Endothelial cell of umbilical vein (primary cell): ENCODE measurements at places on chromosomes 11 and 22. TPM values are rescaled to one million over a fixed set of nuclear protein-coding genes. Genes with fewer than 3 reads are reported as not detected.

Gene CARD18
- polyA plus RNA-seq, result not detected in 2 replicates

Gene APOL5
- not detected in 2 replicates for polyA plus RNA-seq

DNA sequence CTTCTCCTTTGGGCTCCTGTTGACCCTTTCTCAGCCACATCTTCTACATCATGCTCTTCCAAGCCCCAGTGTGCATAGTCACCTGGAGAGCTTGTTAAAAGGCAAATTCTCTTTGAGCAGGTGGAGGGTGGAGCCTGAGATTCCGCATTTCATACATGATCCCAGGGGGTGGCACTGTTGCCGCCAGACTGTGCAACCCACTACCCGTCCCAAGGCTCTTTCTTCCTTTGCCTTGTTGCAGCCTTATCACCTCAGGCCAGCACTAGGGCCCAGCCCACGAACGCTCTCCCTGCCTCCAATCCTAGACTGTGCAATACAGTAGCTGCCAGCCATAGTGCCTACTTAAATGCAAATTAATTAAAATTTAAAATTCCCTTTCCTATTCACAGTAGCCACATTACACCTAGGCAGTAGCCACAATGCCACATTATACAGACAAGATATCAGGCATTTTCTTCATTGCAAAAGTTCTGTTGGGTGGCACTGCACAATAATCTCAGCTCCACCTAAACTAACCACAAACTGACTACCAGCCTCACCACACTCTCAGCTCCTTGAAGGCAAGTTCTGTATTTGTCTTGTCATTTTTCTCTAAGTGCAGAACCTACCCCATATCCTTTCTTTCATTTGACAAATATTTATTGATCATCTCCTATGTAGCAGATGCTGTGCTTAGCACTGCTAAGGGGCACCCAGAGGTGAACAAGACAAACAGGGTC is 4.6 kb upstream of the KCNJ5 start:
- no peak overlapping the region for H3K27ac ChIP-seq
- H3K36me3 ChIP-seq, result no peaks in the 10 kb centered on the region
- H3K4me3 ChIP-seq, result no peak overlapping the region
- H3K27me3 ChIP-seq, result peaks cover 62% of the 10 kb centered on the region
- no peak for DNase-seq

- H3K27ac ChIP-seq, result no peak overlapping the region
- H3K4me3 ChIP-seq, result no peak overlapping the region
- H3K4me1 ChIP-seq, result no peaks in the 10 kb centered on the region
- H3K36me3 ChIP-seq, result no peaks in the 10 kb centered on the region
- H3K27me3 ChIP-seq, result no peaks in the 10 kb centered on the region
- DNase-seq, result no peak
These were observed 23.6 kb downstream of the PAMR1 start for GRCh38 chr11:35501776-35502175.

- H3K27me3 ChIP-seq, result no peaks in the 10 kb centered on the region
- H3K36me3 ChIP-seq, result no peaks in the 10 kb centered on the region
- no peak overlapping the region for H3K27ac ChIP-seq
- peaks cover 8% of the 10 kb centered on the region for H3K4me1 ChIP-seq
These were observed 92.1 kb upstream of the MTMR2 start for GRCh38 chr11:96015906-96016565.

Gene CARD10
- polyA plus RNA-seq, result 36.1 and 42.0 TPM in 2 replicates

- H3K4me1 ChIP-seq, result peaks cover 7% of the 10 kb centered on the region
- H3K36me3 ChIP-seq, result no peaks in the 10 kb centered on the region
- H3K27ac ChIP-seq, result no peak overlapping the region
- DNase-seq, result peak; percentile 24
These were observed 105.6 kb downstream of the ATXN10 start for GRCh38 chr22:45777046-45777851.

- no peak for DNase-seq
- H3K27me3 ChIP-seq, result no peaks in the 10 kb centered on the region
- H3K4me3 ChIP-seq, result no peak overlapping the region
- H3K4me1 ChIP-seq, result peaks cover 9% of the 10 kb centered on the region
These were observed 20.3 kb downstream of the MMP20 start for GRCh38 chr11:102604875-102605274.

DNA sequence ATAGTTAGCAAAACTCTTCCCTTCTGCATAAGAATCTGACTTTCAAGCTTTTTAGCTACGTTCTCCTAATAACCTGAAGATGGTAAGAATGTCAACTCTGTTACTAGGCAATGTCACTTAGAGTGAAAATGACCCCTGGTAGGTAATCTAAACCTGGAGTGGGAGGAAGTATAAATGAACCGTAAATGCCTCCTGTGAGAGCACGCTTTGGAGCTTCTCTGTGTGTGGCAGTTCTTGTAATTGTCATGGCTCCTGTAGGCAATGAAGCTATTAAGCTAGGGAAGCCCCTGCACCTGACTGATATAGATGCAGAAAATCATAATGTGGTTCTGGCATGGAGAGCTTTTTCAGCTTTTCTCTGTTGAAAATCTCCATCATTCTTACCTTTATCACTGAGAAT is 29.4 kb downstream of the CALCA start:
- H3K36me3 ChIP-seq, result no peaks in the 10 kb centered on the region
- peaks cover 2% of the 10 kb centered on the region for H3K27me3 ChIP-seq
- H3K4me3 ChIP-seq, result no peak overlapping the region

Gene ARHGAP42
- 1.8 TPM in 2 replicates for polyA plus RNA-seq

- DNase-seq, result no peak
- H3K4me1 ChIP-seq, result peaks cover 43% of the 10 kb centered on the region
- no peak overlapping the region for H3K4me3 ChIP-seq
- H3K27me3 ChIP-seq, result no peaks in the 10 kb centered on the region
These were observed 226.2 kb downstream of the TMEM135 start for GRCh38 chr11:87263979-87264378.

GRCh38 chr22:39215426-39216142 is 29.2 kb downstream of the PDGFB start:
- no peaks in the 10 kb centered on the region for H3K36me3 ChIP-seq
- H3K27me3 ChIP-seq, result no peaks in the 10 kb centered on the region
- H3K4me1 ChIP-seq, result peaks cover 16% of the 10 kb centered on the region
- no peak overlapping the region for H3K27ac ChIP-seq
- H3K4me3 ChIP-seq, result no peak overlapping the region

DNA sequence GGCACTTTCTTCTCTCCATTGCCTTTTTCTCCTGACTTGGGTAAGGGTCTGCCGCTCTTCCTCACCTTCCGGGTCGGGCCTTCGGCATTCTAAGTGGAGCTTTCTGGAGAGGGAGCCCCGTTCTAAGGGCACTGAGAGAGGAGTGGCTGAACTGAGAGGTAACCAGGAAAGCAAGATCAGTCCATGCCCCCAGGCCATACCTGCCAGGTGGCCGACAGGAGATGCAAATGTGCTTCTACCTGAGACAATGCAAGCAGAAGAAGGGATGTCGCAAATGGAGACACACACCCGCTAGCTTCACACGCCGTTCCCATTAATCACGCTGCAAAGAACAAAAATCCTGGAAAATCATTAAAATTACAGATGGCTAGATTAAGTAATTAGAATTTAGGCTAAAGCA is 156.4 kb upstream of the TBCEL start:
- no peak overlapping the region for H3K27ac ChIP-seq
- H3K4me1 ChIP-seq, result no peaks in the 10 kb centered on the region

Gene NPTXR
- polyA plus RNA-seq, result 0.37 and 0.43 TPM in 2 replicates

- H3K27ac ChIP-seq, result no peak overlapping the region
- peak overlapping the region; percentile 89 for H3K4me3 ChIP-seq
- H3K27me3 ChIP-seq, result no peaks in the 10 kb centered on the region
- peaks cover 19% of the 10 kb centered on the region for H3K4me1 ChIP-seq
- peaks cover 25% of the 10 kb centered on the region for H3K36me3 ChIP-seq
- no peak for DNase-seq
These were observed 1.3 kb downstream of the PPP1CA start for GRCh38 chr11:67400251-67400941.

DNA sequence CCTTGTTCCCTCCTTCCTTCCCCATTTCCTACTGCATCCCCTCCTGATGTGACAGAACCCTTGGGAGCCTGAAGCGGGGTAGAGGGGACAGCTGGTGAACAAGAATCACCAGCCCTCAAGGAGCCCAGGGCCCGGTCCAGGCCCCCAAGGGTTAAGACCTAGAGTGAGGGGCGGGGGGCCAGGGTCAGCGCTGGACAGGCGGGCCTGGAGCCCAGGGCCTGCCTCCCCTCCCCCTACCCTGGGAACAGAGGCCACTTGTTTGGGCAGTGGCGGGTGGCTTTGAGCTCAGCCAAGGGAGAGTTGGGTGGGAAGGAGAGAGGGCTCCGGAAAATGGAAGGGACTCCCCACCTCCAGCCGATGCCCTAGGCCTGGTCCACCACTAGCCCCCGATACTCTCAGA is 2.1 kb downstream of the ARAP1 start:
- no peak overlapping the region for H3K27ac ChIP-seq
- H3K4me1 ChIP-seq, result peaks cover 12% of the 10 kb centered on the region
- DNase-seq, result no peak
- no peak overlapping the region for H3K4me3 ChIP-seq
- no peaks in the 10 kb centered on the region for H3K27me3 ChIP-seq

Gene FAM227A
- 0.49 and 0.58 TPM in 2 replicates for polyA plus RNA-seq

Gene PDE3B
- 0.22 and 0.26 TPM in 2 replicates for polyA plus RNA-seq

DNA sequence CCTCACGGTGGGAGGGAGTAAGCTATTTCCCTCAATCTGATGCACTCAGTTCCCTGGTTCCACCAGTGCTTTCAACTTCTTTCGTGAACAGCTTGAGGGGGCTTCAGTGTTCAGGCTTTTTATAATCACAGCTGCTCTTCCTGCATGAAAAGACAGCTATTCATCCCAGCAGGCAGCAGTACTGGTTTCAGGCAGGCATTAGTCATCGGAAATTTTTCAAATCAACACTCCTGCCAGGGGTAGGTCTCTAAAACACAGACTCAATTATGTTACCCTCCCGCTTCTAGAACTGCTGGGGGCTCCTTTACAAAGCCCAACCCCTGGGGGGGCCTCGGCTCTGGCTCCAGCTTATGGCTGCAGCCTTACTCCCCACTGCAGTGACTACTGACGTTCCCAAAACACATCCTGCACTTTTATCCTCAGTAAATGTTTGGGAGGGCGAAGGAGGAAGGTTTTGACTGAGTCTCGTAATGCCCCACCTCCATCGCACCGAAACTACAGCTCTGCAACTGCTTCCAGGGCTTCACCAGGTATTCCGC is 5.8 kb downstream of the POLDIP3 start:
- DNase-seq, result peak; percentile 53
- no peaks in the 10 kb centered on the region for H3K27me3 ChIP-seq
- no peak overlapping the region for H3K4me3 ChIP-seq
- H3K4me1 ChIP-seq, result peaks cover 30% of the 10 kb centered on the region
- no peaks in the 10 kb centered on the region for H3K36me3 ChIP-seq
- peak overlapping the region; percentile 11 for H3K27ac ChIP-seq

DNA sequence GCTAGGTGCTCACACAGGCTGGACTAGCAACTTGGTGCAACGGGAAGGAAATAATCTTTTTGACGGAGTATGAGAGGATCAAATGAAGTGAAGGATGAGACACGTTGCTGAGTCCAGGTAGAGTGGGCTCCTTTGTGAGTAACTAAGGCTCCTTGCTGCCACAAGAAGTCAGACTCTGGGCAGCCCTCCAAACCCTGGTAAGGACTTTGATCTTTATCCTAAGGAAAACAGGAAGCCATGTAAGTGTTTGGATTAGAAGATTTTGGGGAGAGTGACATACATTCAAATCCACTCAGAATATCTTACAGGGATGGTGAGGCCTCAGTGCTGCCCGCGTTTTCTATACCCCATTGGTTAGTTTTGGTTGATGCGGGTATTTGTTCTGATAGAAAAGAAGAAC is 155.9 kb upstream of the RAG2 start:
- no peaks in the 10 kb centered on the region for H3K27me3 ChIP-seq
- no peak overlapping the region for H3K27ac ChIP-seq
- no peaks in the 10 kb centered on the region for H3K4me1 ChIP-seq
- H3K4me3 ChIP-seq, result no peak overlapping the region
- H3K36me3 ChIP-seq, result no peaks in the 10 kb centered on the region

DNA sequence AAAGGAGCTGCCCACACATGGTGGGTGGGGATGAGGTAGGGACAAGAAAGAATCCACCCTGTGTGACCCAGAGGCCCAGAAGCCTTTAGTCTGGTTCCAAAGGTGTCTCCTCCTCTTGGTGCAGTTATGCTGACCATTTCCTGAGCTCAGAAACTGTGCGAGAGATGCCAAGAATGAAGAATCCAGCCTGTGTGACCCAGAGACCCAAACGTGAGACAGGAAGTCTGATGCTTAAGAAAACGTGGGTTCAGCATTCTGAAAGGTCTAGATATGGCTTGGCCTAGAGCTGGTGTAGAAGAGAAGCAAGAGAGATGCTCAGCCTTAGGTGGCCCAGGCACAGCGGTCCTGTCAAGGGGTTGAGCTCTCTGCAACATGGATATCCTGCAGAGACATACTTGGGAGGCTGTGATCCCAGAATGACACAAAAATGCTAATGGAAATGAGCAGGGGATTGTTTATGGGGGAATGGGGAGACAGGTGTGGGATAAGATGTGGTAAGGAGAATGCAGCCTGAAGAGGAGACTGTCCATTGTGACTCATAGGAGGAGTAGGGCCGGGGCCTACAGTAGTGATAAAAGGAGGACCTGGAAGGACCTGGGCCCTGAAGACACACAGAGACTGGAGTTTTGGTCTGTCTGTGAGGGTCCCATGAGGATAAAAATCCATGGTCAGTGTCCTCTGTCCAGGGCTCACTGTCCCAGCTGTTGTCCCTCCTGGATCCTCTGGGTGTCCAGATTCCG is 79.0 kb downstream of the ZNF280B start:
- H3K27ac ChIP-seq, result no peak overlapping the region
- DNase-seq, result no peak
- no peaks in the 10 kb centered on the region for H3K4me1 ChIP-seq

GRCh38 chr11:34458525-34458924 is 19.8 kb downstream of the CAT start:
- no peak overlapping the region for H3K4me3 ChIP-seq
- DNase-seq, result no peak
- H3K27ac ChIP-seq, result no peak overlapping the region

DNA sequence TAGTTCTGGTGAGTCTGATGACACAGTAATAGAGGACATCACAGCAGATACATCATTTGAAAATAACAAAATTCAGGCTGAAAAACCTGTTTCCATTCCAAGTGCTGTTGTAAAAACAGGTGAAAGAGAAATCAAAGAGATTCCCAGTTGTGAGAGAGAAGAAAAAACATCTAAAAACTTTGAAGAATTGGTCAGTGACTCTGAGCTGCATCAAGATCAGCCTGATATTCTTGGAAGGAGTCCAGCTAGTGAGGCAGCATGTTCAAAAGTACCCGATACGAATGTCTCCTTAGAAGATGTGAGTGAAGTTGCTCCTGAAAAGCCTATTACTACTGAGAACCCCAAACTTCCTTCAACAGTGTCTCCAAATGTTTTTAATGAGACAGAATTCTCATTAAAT is 38.7 kb downstream of the RTN3 start:
- H3K4me1 ChIP-seq, result no peaks in the 10 kb centered on the region
- no peaks in the 10 kb centered on the region for H3K27me3 ChIP-seq
- no peak for DNase-seq

DNA sequence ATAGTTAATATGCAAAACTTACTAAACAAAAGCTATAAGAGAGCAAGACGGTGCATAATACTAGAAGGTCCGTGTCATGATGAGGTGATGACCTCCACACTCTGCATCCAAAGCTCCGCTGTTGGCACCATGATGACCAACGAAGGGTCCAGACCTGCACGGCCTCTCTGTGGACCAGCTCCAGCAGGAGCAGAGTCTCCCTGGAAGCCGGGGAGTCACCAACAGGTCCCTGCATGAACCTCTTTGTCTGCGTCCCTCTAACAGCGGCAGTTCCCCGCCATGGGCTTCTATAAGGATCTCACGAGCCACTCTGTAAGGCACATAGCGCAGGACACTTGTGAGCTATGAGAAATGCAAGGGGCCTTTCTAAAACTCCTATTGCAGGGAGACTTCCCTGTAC is 517.3 kb downstream of the BRD1 start:
- H3K27me3 ChIP-seq, result no peaks in the 10 kb centered on the region
- no peaks in the 10 kb centered on the region for H3K36me3 ChIP-seq
- no peaks in the 10 kb centered on the region for H3K4me1 ChIP-seq
- no peak overlapping the region for H3K27ac ChIP-seq

GRCh38 chr11:77542296-77542695 is 47.5 kb upstream of the AQP11 start:
- DNase-seq, result no peak
- no peaks in the 10 kb centered on the region for H3K36me3 ChIP-seq
